ENCODE measurements at places on chromosomes 11 and 22. TPM values are rescaled to one million over a fixed set of nuclear protein-coding genes. Genes with fewer than 3 reads are reported as not detected.

Gene OR8A1
- not detected for total RNA-seq

DNA sequence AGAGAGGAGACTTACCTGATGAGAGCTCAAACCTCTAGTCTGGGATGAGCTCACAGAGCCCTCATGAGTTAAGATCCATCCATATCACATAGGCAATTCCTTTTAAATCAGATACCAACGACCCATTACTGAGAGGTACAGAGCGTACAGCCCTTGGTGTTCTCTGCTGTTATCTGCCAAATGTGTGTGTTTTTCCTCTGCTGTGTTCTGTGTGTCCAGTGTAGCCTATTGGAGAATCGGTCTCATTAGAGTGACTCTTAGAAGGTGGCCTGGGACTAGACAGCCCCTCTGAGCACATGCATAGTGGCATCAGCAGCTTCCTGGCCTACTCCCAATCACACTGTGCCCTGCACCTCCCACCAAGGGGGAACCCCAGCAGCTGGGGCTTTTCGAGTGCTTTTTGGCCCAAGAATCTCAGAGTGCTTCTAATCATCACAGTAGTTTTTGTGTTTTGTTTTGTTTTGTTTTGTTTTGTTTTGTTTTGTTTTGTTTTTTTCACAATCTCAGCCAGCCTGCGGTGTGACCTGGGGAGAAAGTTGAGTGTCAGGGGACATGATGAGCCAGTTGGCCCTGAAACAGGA is 25.4 kb downstream of the TP53AIP1 start:
- DNase-seq: no peak
- H3K27ac ChIP-seq: peak overlapping the region; percentile 78
- no peaks in the 10 kb centered on the region for H3K36me3 ChIP-seq
- peaks cover 4% of the 10 kb centered on the region for H3K4me1 ChIP-seq

DNA sequence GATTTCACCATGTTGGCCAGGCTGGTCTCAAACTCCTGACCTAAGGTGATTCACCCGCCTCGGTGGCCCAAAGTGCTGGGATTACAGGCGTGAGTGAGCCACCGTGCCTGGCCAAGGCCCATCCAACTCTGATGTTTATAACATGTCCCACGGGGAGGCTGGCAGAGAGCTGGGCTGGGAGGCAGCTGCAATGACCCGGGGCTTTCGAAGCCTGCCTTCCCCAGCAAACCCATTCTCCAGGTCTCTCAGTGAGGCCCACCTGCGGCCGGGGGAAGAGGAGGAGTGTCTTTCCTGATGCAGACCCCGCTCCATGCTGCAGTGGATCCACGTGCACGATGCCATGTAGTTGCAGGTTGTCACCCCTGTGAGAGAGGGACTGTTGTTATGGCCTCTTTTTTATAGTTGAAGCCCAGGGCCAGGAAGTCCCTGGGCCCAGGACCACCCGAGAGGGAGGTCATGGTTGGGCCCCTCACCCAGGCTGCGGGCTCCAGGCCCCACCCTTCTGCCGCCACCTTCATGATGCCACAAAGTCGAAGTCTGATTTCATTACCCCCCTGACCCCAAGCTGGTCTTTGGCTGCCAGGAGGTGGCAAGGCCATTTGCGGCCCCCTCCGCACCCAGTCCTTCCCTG is 38.3 kb downstream of the KCNJ4 start:
- H3K4me1 ChIP-seq: no peaks in the 10 kb centered on the region
- no peaks in the 10 kb centered on the region for H3K36me3 ChIP-seq
- H3K27ac ChIP-seq: no peak overlapping the region

DNA sequence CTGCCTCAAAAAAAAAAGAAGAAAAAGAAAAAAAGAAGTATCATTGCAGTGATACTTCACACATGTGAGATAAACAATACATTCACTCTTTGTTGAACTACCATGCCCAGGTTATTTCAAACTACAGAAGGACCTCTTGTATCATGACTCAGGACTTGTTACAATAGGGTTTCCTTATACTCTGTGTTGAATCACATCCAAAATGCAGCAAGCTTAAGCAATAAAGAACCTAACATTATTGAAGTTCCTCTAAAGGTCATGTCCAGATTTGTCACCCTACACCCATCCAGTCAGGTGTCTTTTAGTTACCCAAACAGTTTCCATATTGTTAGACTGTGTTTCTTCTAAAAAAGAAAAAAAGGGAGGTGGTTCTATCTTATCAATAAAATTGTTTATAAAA is 26.9 kb upstream of the ALKBH3 start:
- H3K27me3 ChIP-seq: no peaks in the 10 kb centered on the region
- DNase-seq: no peak
- H3K4me1 ChIP-seq: no peaks in the 10 kb centered on the region
- H3K4me3 ChIP-seq: no peak overlapping the region

DNA sequence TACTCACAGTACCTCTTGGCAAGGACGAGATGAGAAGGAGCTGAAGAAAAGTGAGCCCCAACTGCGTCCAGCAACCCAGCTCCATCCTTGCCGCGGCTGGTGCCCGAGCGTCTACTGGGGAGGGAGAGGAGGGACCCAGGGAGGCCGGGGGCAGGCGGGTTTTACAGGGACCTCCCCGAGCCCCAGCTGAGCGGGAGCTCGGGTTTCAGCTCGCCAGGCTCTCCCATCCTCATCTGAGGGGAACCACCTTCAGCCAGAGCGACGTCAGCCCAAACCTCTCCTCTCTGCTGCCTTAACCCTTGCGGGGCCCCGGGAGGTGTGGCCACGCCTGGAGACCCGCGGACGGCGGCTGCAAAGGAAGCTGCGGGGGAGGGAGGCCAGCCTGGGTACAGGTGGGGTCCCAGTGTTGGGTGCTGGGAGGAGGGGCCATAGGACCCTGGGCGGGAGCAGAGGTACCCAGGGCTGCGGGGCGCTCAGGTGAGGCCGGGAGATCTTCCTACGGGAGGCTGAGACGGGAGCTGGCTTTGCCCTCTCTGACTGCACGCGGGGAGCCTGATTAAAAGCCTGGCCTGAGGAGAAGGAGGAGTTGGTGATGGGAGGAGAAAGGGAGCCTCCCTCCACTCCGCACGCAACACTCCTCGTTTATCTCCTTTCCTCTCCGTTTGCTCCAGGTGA is at the start of gene PAMR1:
Gene PAMR1 (minus strand): TSS at position 116 of the 675 bp plus-strand sequence. CDS start 31 bp downstream, at position 85.
- peaks cover 14% of the 10 kb centered on the region for H3K4me1 ChIP-seq

GRCh38 chr11:251550-251949 is 14.8 kb downstream of the PSMD13 start:
- H3K4me1 ChIP-seq: peaks cover 4% of the 10 kb centered on the region
- no peak overlapping the region for H3K4me3 ChIP-seq
- H3K36me3 ChIP-seq: peaks cover 20% of the 10 kb centered on the region

DNA sequence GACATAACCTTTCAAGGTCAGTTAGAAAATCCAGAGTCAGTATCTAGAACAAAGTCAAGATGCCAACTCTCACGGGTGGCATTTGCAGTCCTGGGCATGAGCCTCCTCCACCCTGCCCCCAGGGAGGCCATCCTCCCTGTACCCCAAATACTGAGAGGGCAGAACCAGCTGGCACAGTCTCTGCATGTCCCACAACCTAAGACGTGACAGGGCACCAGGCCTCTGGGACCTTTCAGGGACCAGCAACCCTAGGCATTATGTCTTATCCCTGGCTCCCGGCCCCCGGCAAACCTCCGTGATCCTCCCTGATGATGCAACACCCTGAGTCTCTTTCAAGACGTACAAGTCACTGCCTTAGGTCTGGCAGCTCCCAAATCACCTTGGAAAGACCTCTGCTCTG is 2.0 kb downstream of the MB start:
- DNase-seq: no peak
- no peaks in the 10 kb centered on the region for H3K36me3 ChIP-seq
- no peaks in the 10 kb centered on the region for H3K4me1 ChIP-seq
- H3K4me3 ChIP-seq: no peak overlapping the region
- no peaks in the 10 kb centered on the region for H3K27me3 ChIP-seq

- H3K27ac ChIP-seq: no peak overlapping the region
- H3K4me3 ChIP-seq: peak overlapping the region; percentile 45
- DNase-seq: no peak
- peaks cover 6% of the 10 kb centered on the region for H3K4me1 ChIP-seq
- H3K27me3 ChIP-seq: peaks cover 14% of the 10 kb centered on the region
These were observed 1.3 kb downstream of the SELENOM start for GRCh38 chr22:31106001-31106571.

DNA sequence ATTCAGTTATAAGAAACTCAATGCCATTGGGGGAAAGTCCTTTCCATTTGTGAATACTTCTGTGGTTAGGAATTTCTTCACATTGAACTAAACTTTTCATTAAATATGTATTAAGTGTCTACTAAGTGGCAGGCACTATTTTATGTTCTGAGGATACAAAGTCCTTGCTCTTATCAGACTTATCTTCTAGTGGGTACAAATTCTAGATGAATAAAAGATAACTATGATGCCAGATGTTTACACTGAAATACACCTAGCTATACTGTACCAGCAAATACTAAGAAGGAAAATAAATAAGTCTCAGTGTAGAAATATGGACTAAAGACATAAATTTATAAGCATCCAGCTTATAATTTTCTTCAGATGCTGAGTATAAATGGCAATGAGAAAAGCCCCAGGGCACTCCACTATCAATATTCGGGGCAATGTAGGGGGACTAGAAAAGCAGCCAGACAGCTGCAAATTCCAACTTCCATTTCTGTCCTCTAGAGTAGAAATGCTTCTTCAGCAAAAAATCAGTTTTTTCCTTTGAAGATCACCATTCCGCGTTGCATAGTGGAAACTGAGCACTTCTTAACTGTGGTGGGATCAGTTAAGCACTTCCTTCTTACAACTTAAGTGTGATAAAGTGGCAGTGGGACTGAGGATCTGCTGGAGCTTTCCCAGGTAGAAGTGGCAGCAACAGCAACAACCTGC is 11.8 kb upstream of the BIRC3 start:
- H3K27me3 ChIP-seq: no peaks in the 10 kb centered on the region
- peaks cover 4% of the 10 kb centered on the region for H3K4me1 ChIP-seq
- no peak overlapping the region for H3K27ac ChIP-seq
- no peaks in the 10 kb centered on the region for H3K36me3 ChIP-seq
- H3K4me3 ChIP-seq: no peak overlapping the region

Data from neural crest cell (in vitro differentiated cells).